Kasumi-1 (cell line): ENCODE measurements at places on chromosomes 11 and 22.

DNA sequence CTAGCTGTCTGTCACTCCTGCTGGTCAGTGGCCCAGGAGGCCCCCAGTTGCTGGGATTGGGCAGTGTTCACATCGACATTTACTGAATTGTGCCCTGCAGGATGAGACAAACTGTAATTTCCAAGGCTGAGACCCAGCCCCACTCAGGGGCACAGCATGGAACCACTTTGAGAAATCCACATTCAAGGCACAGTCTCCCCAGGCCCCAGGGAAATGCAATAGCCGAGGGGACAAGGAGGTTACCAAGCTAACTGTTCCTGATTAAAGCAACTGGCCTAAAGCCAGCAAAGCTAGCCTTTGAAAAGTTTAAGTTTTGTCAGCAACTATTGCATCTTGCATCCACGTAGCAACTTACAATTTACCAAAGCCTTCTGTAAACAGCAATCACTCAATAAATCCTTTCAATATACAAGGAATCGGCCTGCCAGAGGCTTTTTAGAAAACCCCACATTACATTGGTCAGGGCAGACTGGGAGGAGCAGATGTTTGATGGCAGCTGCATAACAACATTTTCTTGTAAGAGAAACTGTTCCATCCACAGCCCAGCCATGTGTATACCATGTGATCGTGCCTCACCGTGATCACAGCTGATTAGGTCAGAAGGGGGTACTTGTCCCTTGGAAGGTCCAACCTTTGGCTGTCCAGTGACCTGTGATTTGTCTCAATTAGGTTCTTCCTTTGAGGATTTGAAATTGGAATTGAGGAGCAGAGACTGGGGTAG is 103.9 kb downstream of the TENM4 start:
- no peak for DNase-seq

DNA sequence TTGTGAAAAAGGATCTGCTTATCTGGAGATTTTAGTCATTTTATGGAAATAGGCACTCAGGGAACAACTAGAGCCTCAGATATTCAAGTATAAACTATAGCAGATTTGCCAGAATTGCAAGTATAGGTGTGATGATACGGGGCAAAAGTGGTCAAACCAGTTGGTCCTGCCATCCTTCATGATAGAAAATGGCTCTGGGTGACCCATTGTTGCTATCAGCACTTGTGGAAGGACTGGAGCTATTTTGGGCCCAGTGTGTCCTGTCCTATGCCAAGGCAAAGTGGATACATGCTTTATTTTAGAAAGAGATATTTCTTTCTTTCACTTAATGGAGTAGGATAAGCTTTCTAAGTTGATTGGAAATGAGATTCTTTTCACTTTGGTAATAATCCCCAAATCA is 85.2 kb downstream of the PPP6R3 start:
- no peak for DNase-seq

- DNase-seq = no peak
Observed at GRCh38 chr22:43330178-43331068, 12.7 kb downstream of the SCUBE1 start.

- DNase-seq = no peak
Observed at GRCh38 chr11:120130991-120131760, 6.7 kb downstream of the TRIM29 start.

DNA sequence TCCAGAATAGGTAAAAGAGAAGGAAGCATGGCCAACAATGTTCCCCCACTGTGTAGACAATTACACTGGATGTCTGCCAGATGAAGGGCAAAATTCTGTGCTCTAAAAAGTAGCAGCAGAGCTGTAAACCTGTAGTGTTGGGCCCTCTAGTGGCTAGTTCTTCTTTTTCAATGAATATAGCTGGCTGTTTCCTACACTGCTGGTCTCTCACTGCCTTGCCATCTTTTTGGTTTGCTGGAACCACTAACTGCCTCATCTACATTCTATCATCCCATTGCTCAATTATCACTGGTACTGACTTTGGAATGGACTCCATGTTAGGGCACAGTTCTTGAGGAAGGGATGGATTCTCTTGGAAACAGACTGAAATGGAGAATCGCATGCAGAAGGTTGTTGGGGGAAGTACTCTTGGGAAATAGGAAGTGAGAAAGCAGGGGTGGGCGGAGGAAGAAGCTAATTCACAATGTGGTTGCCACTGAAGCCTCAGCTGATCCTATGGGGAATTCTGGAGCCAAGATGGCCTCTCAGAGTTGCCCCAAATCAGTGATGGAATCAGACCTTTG is 17.9 kb downstream of the KCNE3 start:
- DNase-seq = peak; percentile 89

DNA sequence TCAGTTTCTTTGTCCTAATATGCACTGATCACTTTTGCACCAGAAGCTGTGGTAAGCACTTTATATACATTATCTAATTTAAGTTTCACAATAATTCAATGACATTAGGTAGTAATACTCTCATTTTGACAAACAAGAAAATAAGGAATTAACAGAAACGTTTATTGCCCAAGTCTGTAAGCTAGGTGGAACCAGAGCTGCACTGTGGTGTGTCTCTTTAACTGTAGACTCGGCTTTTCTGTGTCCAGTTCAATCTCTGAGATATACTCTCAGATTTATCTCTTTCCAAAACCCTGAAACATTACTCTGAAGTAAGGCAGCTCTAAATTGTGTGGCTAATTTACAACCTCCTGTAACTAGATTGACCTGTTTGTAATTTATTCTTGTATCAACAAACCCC is 101.1 kb downstream of the MUC15 start:
- no peak for DNase-seq

GRCh38 chr22:49018601-49019000 is 809.1 kb downstream of the BRD1 start:
- DNase-seq = no peak

DNA sequence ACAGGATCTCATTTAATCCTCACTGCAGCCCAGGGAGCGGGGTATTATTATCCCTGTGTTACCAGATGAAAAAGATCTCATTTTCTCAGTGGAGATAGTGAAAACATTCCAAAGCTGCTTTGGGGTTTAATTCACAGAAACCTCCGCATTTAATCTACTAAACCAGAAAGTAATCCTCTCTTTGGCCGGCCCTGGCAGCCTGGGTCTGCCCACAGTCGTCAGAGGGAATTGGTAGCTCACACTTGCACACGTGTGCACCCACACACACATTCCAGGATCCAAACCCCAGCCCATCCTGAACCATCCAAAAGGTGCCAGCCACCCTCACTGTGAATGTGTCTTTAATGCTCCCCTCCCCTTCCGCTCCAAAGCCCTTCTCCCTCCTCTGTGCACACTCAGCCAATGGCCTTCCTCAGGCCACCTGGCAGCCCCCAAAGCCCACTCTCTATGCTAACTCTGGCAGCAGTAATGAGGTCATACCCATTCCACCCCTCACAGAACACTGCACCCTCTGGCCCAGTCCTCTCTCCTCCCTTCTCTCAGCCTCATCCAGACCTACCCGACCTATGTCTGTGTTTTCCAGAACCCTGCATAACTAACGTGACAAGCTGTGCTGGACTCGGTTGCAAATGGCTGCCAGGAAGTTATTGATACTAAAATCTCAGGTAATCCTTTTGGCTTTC is 466.2 kb downstream of the SOX6 start:
- no peak for DNase-seq

DNA sequence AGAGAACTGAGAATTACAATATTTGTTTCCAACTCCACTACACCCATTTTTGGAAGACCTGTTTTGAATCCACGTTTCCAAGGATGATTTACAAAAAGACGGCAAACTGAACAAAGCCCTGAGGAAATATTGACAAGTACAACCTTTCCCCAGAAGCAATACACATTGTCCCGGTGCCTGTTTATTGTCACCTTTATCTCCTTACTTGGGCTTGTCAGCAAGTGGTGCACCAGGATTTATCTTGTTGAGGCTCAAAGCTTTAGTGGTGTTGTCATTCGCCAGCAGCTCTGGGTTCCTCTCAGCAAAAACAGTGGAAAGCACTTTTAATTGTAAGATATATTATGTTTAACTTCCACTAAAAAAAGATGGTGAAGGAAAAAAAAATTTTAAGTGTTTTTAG is 1191.9 kb upstream of the TENM4 start:
- DNase-seq = no peak

DNA sequence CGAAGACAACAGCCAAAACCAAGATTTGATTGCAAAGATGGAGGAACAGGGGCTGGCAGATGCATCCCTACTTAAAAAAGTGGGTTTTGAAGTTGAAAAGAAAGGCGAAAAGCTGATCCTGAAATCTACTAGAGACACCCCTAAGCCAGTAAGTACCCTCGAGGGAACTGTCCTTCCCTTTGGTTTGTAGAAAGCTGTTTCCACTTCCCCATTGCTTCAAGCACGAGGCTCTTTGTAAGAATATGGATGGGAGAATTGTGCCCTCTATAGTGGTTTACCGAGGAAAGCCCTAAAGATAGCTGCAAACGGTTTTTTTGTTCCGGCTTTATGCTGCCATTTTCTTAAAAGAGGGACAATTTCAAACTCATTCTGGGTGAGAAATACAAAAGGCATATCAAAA is 133.9 kb downstream of the WNT7B start:
- DNase-seq = peak; percentile 77

DNA sequence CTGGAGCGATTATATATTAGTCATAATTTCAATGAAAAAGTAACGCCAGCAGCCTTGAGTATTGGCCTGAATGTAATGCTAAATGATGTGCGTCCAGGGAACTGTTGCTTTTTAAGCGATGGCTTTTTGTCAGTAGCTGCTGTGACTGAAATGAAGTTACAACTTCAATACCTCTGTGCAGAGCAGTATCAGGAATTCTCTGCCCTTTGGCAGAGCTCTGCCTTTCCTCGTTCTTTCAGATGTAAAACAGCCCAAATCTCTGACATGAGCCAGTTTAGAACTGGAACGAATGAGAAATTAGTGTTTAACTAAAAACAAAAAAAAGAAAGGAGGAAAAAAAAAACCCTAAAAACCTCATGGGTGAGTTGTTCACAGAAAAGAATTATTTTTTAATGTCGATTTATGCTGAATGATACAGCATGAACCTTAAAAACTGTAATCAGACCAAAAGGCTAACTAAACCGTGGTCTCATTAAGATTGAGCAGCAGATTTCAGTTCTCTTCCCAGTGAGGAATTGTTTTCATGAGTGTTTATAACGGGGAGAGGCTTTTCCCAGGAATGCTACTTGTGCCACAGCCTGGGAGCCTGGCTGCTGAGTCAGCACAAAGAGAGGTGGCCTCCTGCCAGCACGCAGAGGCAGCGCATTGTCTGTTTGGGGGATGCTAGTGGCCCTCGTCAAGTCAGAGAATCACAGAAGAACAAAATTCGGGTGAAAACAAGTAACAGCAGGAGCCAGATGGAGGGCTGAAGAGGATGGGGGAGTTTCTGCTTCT is 146.2 kb upstream of the RASSF10 start:
- DNase-seq = no peak

DNA sequence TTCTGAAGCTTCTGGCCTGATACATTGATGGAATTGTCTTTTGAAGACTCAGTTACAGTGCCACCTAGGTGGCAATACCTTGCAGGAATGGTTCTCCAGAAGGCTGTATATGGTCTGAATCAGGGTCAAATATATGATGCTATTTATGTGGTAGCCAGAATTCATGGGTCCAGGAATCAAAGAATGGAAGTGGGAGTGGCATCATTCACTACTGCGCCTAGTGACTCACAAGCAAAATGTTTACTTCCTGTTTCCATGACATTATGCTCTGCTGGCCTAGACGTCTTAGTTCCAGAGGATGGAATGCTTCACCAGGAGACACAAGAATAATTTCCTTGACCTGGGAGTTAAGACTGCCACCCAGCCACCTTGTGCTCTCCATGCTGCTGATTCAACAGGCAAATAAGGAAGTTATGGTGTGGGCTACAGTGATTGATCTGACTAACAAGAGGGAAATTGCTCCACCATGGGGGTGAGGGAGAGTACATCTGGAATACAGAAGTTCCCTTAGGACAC is 491.8 kb downstream of the ETS1 start:
- no peak for DNase-seq

GRCh38 chr11:19923626-19924025 is 211.0 kb downstream of the NAV2 start:
- no peak for DNase-seq

DNA sequence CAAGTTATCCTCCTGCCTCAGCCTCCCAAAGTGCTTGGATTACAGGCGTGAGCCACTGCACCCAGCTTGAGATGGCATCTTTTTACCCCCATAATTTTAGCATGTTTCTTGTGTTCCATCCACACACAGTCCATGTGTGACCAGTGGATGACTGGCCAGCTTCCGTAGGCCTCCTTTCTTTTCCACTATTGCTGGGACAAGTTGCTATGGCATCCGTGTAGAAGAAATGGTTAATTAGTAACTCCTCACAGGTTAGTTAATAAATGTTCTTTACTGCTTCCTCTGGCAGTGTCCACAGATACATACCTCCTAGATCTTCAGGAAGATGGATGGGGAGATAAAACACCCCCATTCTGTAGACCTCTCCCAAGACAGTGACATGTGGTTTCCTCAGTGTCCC is 154.3 kb upstream of the RASSF10 start:
- no peak for DNase-seq

GRCh38 chr11:11370962-11371303 is 17.9 kb upstream of the CSNK2A3 start:
- DNase-seq = no peak

GRCh38 chr22:35638001-35638400 is 10.2 kb upstream of the APOL6 start:
- DNase-seq = no peak

- DNase-seq = no peak
Observed at GRCh38 chr11:66262696-66263095, 5.7 kb upstream of the RAB1B start.

DNA sequence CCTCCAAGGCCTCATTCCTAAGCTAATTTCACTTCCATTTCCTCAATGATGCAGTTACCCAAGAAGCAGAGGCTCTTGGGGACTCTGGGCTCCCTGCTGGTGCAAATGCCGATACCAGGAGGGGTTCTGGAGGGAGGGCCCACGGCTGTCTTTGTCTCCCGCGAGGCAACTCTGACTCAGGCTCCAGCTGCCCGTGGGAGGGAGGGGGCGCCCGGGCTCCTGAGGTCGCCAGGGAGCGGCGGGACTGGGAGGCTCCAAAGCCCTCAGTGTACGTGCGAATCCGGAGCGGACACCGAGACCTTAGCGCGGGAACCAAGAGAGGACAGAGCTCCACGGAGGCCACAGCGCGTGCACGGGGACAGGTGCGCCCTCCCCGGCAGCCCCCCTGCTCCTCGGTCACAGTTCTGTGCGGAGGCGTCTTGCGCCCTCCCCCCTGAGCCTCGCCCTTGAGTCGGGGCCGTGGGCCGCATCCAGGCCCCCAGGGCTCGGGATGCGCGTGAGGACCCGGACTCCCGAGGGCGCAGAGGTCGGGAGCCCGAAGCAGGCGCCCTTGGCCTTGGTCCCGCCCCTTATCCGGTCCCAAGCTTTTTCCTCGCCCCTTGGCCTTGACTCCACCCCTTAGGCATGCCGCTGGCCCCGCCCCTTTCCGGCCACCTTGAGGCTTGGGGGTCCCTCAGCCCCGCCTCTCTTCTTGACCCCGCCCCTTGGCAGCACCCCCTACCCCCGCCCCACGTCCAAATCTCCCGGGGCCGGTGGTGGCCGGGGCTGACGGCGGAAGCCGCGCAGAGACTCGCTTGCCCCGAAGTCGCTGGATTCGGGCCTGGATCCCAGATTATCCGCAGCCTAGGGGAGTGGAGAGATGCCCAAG is 4.7 kb upstream of the SHISA8 start:
- DNase-seq = peak; percentile 15
